CD8-positive, alpha-beta memory T cell (primary cell): ENCODE measurements at places on chromosomes 13 and 19. TPM values are rescaled to one million over a fixed set of nuclear protein-coding genes. Genes with fewer than 3 reads are reported as not detected.

Gene SLC27A1
- 6.6 TPM for polyA plus RNA-seq

Gene CEACAM7
- polyA plus RNA-seq, result not detected

DNA sequence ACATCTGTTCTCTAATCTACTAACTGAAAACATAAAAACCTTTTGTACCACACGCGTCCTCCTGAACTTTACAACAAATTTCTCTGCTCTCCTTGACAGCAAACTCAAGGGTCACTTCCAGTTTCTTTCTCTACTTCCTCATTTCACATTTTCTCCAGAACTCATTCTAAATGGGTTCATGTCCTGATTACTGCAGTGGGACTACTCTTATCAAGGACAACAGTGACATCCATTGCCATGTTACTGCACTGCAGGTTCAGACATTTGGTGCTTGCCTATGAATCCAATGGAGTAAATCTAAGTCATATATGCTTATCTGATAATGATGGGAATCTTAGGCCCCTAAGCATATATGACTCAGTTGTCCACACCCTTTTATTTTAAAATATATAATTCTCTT is 35.3 kb downstream of the FPR3 start:
- no peak overlapping the region for H3K4me3 ChIP-seq
- no peaks in the 10 kb centered on the region for H3K27me3 ChIP-seq
- DNase-seq, result no peak
- no peaks in the 10 kb centered on the region for H3K4me1 ChIP-seq

GRCh38 chr13:107370015-107370785 is 802.3 kb upstream of the ARGLU1 start:
- no peaks in the 10 kb centered on the region for H3K36me3 ChIP-seq
- no peak for DNase-seq
- no peak overlapping the region for H3K27ac ChIP-seq
- H3K27me3 ChIP-seq, result no peaks in the 10 kb centered on the region
- H3K4me1 ChIP-seq, result no peaks in the 10 kb centered on the region
- no peak overlapping the region for H3K4me3 ChIP-seq

- DNase-seq, result no peak
- H3K4me3 ChIP-seq, result no peak overlapping the region
- H3K27ac ChIP-seq, result no peak overlapping the region
- H3K27me3 ChIP-seq, result no peaks in the 10 kb centered on the region
Observed at GRCh38 chr19:11377237-11377636, 2.8 kb downstream of the SWSAP1 start.

DNA sequence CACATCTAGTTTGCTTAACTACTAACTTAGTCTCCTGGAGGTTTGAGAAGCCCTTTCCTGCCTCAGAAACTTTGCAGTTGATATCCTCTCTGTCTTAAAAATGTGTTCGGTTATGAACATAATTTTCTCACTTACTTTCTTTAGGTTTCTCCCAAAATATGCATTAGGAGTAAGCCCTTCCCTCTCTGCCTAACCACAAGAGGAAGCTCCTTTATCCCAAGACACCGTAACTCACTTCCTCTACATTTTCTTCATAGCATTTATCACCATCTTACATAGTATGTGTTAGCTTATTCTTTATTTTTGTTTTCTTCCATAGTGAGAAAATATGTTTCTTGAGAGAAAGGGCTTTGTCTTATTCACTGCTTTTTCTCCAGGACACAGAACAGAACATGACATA is 952.5 kb upstream of the ATXN8OS start:
- H3K27ac ChIP-seq, result no peak overlapping the region
- no peak overlapping the region for H3K4me3 ChIP-seq
- no peaks in the 10 kb centered on the region for H3K36me3 ChIP-seq
- DNase-seq, result no peak
- no peaks in the 10 kb centered on the region for H3K27me3 ChIP-seq
- no peaks in the 10 kb centered on the region for H3K4me1 ChIP-seq

- H3K27me3 ChIP-seq, result no peaks in the 10 kb centered on the region
- H3K4me3 ChIP-seq, result peak overlapping the region; percentile 73
- peak; percentile 65 for DNase-seq
- peaks cover 69% of the 10 kb centered on the region for H3K4me1 ChIP-seq
- peak overlapping the region; percentile 10 for H3K27ac ChIP-seq
- H3K36me3 ChIP-seq, result no peaks in the 10 kb centered on the region
Observed at GRCh38 chr19:4911786-4912672, 2.7 kb downstream of the UHRF1 start.

DNA sequence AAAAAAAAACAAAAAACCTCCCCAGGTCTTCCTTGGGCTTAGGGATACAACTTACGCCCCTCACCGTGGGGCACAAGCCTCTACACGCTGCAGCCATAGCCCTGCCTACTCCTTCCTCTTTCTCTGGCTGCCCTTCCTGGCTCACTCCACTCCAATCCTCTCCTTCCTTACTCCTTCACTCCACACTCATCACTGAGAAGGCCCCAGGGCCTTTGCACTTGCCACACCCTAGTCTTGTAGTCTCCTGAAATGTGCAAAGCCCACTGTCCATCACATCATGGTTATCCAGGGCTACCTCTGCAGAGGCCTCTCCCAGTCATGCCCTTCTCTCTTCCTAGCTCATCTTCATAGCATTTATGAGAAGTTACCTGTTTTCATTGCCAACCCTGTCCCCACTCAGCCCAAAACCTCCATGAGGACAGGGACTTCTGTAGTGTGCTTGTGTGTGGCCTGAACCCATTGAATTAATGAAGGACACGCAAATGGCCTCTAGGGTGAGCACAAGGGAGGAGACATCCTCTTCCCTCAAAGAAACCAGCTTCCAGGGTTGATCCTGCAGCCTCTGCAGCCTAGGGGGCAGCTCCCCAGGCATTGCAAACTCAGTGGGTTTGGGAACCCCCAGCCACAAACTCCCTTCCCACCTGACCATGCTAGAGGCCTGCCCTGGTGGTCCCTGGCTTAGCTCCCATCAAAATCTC is 7.9 kb upstream of the HSH2D start:
- no peak overlapping the region for H3K27ac ChIP-seq
- H3K4me3 ChIP-seq, result no peak overlapping the region
- peaks cover 5% of the 10 kb centered on the region for H3K4me1 ChIP-seq
- peaks cover 19% of the 10 kb centered on the region for H3K36me3 ChIP-seq

DNA sequence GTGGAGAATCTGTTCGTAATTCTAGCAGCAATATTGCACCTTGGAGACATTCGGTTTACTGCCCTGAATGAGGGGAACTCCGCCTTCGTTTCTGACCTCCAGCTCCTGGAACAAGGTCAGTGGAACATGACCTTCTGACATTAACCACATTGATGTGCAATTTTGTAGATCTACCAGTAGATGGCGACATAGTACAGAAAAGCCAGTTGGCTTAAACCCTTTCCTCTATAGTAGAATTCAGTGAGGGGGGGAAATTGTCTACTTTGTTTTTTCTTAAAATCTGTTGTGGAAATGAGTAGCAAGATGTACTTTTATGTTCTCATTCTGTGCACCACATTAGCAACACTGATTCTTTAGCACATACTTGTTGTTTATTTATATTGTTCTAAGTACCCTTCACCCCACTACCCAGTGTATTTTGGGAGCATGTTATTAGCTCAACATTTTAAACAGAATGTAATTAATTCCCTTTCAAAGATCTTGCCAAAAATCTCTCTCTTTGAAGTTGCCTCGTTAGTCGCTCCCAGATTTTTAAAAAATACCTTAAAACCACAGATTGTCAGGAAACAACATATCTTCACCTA is 332.2 kb downstream of the MYO16 start:
- no peaks in the 10 kb centered on the region for H3K36me3 ChIP-seq
- peak; percentile 47 for DNase-seq
- H3K27ac ChIP-seq, result no peak overlapping the region
- H3K4me1 ChIP-seq, result no peaks in the 10 kb centered on the region

GRCh38 chr13:24564881-24565280 is 52.3 kb upstream of the PARP4 start:
- no peak overlapping the region for H3K27ac ChIP-seq
- H3K4me1 ChIP-seq, result no peaks in the 10 kb centered on the region
- H3K4me3 ChIP-seq, result no peak overlapping the region
- H3K36me3 ChIP-seq, result no peaks in the 10 kb centered on the region

DNA sequence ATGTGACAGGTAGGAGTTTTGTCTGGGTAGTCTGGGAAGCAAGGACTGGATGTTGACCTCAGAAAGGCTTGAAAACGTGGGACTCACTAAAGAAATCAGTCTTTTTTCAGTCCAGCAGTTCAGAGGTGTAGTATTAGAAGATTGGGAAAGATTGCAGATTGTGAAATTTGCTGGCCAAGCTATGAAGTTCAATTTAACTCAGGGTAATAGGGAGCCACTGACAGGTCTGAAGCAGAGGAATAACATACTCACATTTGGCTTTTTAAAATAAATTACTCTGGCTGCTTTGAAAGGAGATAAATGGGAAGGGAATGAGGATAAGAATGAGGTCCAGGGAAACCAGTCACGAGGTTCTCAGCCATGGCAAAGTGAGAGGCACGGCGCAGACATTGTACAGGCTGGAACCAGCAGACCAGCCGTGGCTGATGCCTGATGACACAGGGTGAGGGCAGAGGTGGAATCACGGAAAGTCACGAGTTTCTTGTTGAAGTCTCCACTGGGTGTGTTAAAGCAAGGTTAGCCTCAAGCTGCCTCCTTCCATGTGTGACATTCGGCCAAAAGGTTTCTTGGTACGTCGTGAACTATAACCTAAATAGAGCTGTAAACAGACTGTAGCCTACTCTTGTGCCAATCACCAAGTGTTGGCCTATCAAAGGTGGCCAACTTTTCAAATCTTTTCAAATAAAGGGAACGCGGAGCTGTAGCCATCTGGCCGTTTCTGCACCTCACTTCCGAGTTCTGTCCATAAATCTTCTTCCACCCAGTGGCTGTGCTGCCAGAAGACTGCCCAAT is 377.6 kb downstream of the IRS2 start:
- H3K27ac ChIP-seq, result no peak overlapping the region
- H3K36me3 ChIP-seq, result no peaks in the 10 kb centered on the region
- H3K27me3 ChIP-seq, result no peaks in the 10 kb centered on the region
- no peaks in the 10 kb centered on the region for H3K4me1 ChIP-seq
- no peak for DNase-seq
- no peak overlapping the region for H3K4me3 ChIP-seq

DNA sequence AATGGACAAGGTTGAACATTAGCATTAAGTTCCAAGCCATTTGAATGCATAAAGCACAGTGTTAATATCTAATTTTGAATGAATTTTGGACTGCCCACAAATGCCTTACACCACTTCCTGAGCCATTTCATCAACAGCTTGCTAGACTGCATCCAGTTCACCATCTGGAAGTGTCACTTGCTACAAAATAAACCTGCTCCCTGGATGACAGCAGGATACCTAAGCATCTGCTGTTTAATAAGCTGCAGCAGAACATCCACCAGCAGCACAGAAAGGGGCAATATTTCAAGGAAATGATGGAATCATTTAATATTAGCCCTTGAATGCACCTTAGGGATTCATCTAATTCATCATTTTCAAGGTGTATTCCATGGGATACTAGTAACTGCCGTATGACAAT is 76.6 kb upstream of the PCDH9 start:
- H3K36me3 ChIP-seq, result no peaks in the 10 kb centered on the region
- no peak for DNase-seq
- no peak overlapping the region for H3K27ac ChIP-seq
- no peak overlapping the region for H3K4me3 ChIP-seq
- H3K4me1 ChIP-seq, result no peaks in the 10 kb centered on the region

- H3K4me3 ChIP-seq, result no peak overlapping the region
- H3K4me1 ChIP-seq, result no peaks in the 10 kb centered on the region
- no peak for DNase-seq
- H3K36me3 ChIP-seq, result no peaks in the 10 kb centered on the region
Observed at GRCh38 chr13:21557995-21558394, 46.0 kb downstream of the MICU2 start.

- H3K4me3 ChIP-seq, result peak overlapping the region; percentile 11
- peaks cover 1% of the 10 kb centered on the region for H3K36me3 ChIP-seq
- H3K27me3 ChIP-seq, result no peaks in the 10 kb centered on the region
- H3K27ac ChIP-seq, result peak overlapping the region; percentile 90
Observed at GRCh38 chr19:42281827-42282762, 13.0 kb downstream of the CIC start.
